ENCODE measurements at places on chromosomes 3 and 15.
A peak's percentile ranks its signal among the peaks of the same experiment; 100 is the strongest.

DNA sequence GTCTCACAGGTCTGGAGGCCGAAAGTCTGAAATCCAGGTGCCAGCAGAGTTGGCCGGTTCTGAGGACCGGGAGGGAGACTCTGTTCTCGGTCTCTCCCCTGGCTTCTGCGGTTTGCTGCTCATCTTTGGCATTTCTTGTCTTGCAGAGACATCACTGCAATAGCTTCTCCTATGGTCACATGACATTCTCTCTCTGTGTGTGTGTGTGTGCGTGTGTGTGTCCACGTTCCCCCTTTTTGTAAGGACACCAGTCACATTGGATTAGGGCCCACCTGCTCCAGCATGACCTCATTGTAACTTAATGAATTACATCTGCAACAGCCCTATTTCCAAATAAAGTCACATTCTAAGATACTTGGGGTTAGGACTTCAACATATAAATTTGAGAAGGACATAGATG, 12.4 kb upstream of the ATP10A start:
- no peak for DNase-seq

DNA sequence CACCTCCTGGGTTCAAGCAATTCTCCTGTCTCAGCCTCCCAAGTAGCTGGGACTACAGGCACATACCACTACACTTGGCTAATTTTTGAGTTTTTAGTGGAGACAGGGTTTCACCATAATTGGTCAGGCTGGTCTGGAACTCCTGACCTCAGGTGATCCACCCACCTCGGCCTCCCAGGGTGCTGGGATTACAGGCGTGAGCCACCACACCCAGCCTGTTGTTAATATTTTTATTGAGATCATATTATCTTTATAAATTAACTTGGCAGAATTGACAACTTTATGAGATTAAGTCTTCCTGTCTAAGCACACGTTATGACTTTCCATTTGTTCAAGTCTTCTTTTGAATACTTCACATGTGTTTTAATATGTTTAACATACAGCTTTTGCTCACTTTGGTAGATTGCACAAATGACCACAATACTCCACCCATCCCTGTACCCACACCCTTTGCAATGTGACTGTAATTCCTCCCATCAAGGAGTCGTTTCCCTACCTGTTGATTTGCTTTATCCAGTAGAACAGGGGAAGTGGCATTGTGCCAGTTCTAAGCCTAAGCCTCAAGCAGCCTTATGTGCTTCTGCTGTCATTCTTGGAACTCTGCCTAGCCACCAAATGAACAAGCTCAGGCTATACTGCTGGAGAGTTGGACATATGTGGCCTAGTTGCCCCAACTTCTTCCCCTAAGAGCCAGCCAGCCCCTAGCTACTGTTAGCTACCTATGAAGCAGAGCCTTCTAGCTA, 8.2 kb downstream of the XYLB start:
- DNase-seq: no peak

- DNase-seq: no peak
Measured at GRCh38 chr15:59997070-59997701, 6.9 kb upstream of the FOXB1 start.

- DNase-seq: no peak
Measured at GRCh38 chr15:60384053-60384452, 13.7 kb downstream of the ANXA2 start.

- no peak for DNase-seq
Measured at GRCh38 chr15:31080591-31081014, 20.9 kb downstream of the TRPM1 start.

DNA sequence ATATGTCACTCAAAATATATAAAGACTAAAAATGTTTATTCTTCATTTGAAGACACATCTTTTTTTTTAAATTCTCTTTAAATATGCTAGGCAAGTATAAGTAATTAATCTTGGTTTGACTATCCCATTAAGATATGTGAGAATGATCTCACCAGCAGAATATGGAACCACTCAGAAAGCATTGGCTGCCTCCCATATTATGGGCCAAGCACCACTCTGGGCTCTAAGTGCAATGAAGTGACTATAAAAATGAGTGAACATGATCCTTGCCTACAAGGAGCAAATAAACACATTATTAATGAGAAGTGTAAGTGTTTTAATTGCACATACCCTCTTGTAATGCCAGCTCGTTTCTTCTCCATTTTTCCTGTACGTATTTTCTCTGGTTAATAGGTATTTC, 328.5 kb downstream of the NAALADL2 start:
- no peak for DNase-seq

GRCh38 chr3:56680054-56680580, 2.9 kb downstream of the TASOR start:
- no peak for DNase-seq

- peak; percentile 9 for DNase-seq
Measured at GRCh38 chr3:40309925-40310695, 603 bp downstream of the EIF1B start.

- DNase-seq: no peak
Measured at GRCh38 chr15:64340355-64340754, 15.6 kb downstream of the CSNK1G1 start.

- DNase-seq: no peak
Measured at GRCh38 chr3:100766069-100766468, 56.8 kb downstream of the TFG start.

DNA sequence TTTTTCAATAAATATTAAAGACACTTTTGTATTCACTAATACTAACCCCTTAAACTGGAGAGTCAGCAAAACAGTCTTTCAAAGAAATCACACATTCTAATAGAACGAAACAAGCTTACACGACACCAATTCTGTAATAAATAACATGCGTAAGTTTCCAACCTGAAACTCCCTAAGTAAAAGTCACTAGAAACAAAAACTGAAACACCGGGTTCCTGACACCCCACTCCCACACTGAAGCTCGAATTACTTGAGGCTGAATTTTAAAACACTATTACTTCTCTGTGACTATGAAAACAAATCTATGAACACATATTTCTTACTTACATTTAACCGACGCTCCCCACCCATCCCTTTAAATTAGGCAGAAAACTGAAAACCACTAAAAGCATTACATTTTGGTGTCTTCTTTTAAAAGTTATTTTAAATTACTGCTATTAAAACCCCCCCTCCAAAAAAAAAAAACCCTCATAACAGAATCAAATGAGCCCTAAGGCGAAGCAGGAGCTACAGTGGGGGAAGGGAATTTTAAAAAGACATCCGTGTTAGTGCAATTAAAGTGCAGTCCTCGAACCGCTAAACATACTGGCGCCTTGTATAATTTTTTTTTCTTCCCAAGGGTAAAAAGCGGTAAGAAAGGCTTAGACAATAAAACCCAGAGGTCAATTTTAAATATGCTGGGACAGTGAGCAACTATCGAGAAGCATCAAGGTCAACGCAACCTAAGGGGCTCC, 878 bp downstream of the SPPL2A start:
- DNase-seq: no peak

- no peak for DNase-seq
Measured at GRCh38 chr3:67381667-67382272, 272.6 kb downstream of the SUCLG2 start.

DNA sequence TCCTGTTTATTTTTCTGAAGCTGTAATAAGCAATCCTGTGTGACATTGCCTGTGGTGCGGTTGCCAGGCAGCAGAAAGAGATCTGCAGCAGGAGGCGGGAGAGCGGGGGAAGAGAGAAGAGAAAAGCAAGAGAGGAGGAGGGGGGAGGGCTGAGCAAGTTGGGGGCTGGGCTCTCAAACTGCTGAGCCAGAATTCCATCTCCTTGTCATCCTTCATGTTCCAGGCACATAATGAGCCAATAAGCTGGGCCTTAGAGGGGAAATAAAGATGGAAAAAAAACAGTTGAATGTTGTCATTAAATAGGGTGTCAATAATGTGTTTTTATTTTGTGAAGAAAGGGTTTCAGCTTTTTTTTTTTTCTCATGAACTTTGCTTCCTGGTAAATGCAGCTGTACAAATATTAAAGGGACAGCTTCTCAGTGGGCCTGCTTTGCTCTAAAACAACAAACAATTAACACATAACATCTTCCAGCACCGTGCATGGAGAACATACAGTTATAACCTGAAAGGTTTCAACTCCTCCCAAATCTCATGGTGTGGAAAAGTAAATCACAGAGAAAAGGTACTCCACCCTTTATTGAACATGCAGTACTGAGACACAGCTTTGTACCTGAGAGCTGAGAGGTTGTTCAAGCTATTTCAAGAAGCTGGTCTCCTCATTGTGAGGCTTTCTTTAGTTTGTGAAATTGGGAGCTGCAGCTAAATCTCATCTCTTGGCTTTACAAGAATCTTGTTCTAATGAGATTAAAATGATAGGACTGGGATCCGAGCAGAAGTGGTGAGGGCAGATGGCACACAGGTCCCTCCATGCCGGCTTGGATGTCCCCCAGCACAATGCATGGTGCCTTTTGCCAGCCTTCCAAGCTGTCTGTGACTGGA, 451.1 kb upstream of the KCNMB2 start:
- DNase-seq: peak; percentile 35

GRCh38 chr3:5073374-5074085, 48.6 kb upstream of the ARL8B start:
- DNase-seq: no peak

- DNase-seq: no peak
Measured at GRCh38 chr3:47610583-47610982, 31.9 kb upstream of the CSPG5 start.

GRCh38 chr3:177827511-177828207, 630.4 kb upstream of the TBL1XR1 start:
- DNase-seq: no peak

DNA sequence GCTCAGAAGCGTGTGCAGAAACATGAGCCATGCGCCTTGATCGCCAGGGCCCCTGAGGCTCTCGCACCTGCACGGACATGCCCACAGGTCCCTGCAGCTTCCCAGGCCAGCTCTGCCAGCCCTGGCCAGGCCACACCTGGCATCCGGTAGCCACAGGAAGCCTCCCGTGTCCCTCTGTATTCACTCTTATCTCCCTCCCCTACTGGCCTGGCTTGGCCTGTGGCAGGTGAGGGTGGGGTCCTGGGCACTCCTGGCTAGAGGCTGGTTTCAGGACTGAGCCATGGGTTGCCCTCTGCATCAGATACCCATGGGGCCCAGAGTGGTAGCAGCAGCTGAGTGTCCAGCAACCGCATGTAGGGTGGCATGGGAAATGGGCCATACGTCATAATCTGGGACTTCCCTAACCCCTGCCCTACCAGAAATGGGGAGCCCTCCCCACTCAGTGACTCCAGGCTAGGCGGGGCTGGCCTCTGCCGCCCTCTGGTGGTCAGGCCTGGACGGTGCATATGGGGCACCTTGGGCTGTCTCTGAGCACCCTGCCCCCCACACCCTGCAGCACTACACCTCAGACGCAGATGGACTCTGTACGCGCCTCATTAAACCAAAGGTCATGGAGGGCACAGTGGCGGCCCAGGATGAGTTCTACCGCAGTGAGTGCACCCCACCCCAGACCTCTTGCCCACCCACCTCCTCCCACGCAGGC, 12.6 kb upstream of the LMAN1L start:
- peak; percentile 83 for DNase-seq

DNA sequence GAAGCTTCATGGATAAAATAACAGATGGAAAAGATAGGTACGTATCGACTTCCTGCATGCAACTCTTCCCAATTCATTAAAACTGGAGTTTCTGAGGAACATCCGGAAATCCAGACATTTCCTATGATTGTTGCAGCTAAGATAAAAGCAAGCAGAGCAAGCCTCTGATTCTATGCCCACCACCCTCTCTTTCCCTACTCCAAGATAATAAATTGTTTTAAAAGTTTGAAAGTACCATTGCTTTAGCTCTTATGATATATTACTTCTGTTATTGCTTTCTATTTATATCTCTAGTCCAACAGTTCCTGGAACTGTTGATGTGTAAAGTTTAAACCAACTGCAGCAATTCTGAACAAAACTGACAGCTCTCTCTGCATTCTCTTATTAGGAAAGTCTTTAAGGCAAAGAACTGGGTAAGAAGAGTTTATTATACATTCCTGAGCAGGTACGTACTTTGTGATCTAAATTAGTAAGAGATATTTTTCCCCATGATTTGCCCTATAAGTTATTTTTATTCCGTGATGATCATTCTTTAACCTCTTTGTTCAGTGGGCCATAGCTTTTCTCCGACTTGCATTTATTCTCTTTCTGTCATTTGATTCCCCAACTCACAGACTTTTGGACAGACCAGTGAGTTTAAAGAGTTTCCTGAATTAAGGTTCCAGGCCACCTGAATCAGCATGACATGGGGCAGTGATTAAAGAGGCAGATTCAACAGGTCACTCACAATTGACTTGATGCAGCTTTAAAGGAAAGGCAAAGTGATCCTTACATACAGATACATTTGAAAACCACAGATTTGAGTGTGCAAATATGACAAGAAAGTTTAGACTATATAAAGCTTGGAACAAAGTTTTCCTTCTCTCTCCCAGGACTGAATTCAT, 94.2 kb upstream of the THRB start:
- DNase-seq: no peak

DNA sequence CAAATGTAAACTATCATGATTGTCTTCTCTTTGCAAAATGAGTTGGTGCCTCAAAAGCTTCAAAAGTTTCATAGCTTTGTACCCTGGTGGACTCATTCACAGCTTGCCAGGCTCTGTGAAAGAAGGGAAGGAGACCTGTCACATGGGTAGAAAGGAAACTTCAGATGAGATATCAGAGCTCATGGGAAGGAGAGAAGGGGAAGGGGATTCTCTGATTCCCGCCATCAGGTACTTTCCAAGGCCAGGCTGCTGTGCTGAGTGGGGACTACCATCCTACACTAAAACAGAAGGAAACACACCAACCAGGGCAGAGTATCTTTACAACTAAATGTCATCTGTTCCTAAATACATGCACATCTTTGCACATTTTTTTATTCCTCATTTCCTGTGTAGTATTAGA, 9.2 kb downstream of the ILDR1 start:
- DNase-seq: no peak

DNA sequence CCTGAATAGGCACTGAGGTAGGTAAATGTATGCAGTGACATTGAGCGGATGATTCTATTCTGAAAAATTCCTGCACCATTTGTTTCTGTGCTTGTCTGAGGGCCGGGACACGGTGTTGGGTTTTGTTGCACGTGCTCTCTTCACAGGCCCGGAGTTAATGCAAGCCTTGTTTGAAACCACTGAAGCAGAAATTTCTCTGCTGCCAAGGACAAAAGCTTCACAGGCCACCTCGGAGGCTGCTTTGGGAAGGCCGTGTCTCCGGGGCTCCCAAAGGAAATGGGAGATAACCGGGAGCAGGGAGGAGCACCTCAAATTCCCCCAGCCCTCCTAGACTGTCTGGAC, 179.4 kb downstream of the OPA1 start:
- no peak for DNase-seq

GRCh38 chr3:69426291-69426966, 40.5 kb upstream of the FRMD4B start:
- no peak for DNase-seq

- no peak for DNase-seq
Measured at GRCh38 chr3:72058493-72059081, 273.6 kb upstream of the PROK2 start.

DNA sequence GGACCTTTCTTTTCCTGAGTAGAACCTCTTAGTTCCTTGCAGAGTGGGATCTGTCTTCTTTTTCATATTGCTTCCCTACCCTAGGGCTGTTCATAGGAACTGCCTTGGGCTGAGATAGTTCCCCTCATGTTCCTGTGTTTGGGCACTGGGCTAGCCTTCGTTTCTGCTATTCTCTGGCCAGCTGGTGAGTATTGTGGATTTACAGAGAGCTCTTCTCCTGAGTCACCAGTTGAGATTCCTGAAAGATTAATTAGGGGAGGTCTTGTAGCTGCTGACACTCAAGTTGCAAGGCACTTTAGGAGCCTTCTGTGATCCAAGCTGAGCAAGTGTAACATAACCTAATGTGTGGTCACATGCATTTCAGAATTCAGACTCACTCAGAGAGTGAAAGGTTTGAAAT, 30.7 kb downstream of the CHD2 start:
- DNase-seq: no peak

- no peak for DNase-seq
Measured at GRCh38 chr3:142263112-142263511, 37.7 kb upstream of the GK5 start.

- DNase-seq: no peak
Measured at GRCh38 chr3:153369561-153370374, 207.7 kb downstream of the RAP2B start.

All from T follicular helper cell (primary cell).